BJ (cell line): ENCODE measurements at places on chromosomes 7 and 10.

DNA sequence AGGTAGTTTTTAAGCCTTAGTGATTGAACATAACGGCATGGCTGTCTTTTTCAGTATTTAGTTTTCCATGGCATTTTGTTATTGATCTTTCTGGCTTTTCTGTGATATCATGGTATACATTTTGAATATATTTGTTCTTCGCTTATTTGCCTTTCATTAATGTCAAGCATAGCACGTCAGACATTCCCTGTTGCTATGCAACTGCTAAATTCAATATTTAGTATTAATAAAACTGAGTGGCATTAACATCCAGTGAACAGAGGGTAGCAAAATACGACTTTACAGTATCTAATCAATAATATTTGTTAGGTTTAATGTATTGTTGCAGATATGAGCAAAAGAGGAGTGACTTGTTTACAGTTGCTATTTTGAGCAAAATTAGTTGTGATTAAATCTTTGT is 72.5 kb downstream of the LCOR start:
- no peak for DNase-seq

GRCh38 chr10:43707770-43708169 is 59.1 kb upstream of the ZNF32 start:
- DNase-seq: no peak

DNA sequence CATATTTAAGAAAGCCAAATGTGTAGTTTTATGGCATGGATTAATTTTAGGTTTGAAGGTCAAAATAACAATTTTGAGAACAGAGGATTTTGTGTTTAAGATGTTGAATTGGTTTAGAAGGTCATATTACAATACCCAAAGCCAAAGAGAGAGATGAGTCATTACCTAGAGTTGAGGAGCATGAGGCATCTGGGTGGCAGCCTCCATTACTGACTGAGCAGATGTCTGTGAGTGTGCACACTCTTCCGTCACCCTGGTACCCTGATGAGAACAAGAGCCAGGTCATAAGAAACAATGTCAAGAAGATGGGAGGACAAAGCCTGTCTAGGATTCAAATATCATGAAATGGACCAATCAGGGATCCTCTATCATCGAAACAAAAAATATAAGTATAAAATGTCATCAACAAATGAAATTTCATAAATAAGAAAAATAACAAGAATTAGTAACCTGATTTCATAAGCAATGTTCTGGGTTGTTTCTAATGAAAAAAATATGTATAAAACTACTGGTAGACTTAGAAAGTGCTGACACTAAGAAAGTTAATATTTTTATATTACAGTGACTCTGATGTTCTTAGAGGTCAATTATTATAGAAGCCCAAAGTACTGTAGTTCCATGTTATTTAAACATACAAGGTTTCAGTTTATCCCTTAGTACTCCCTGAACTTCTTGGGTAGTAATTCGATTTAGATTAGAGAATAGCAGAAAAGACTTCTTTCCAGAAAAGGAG is 20.0 kb downstream of the CUBN start:
- DNase-seq: no peak

DNA sequence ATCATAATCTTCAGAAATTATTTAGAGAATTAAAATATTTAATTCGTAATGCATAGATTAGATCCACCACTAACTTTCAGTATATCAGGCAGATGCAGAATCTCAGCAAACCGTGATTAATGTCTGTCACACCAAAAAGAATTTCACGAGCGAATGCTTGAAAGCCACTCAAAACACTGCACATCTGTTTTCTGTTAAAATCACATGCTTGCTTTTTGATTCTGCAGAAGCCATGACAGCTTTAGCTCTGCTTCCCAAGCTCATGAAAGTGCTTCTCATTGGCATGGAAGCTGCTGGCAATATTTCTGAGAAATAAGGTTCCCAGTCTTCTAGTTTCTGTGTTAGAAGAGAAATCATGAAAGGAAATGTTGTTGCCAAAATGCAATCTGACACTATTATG is 837.8 kb upstream of the LRRN3 start:
- peak; percentile 17 for DNase-seq

DNA sequence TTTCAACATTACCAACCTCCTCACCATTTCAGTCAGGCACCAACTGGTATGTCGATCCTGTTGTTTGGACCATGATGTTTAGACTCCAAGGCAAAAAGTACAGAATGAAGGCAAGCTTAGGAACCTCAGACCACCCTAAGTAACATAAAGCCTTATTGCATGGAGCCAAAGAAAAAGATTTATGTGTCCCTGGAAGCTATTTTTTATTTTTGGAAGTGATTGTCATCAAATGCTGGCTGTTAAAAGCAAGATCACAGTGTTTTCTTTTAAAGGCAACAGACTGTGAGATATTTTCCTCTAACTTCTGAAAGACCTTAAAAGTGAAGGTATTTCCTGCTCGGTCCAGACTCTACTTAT is 8.2 kb downstream of the ASB15 start:
- DNase-seq: no peak

GRCh38 chr7:158564663-158565035 is 23.0 kb downstream of the PTPRN2 start:
- no peak for DNase-seq
